ENCODE measurements at places on chromosomes 5 and 9.

DNA sequence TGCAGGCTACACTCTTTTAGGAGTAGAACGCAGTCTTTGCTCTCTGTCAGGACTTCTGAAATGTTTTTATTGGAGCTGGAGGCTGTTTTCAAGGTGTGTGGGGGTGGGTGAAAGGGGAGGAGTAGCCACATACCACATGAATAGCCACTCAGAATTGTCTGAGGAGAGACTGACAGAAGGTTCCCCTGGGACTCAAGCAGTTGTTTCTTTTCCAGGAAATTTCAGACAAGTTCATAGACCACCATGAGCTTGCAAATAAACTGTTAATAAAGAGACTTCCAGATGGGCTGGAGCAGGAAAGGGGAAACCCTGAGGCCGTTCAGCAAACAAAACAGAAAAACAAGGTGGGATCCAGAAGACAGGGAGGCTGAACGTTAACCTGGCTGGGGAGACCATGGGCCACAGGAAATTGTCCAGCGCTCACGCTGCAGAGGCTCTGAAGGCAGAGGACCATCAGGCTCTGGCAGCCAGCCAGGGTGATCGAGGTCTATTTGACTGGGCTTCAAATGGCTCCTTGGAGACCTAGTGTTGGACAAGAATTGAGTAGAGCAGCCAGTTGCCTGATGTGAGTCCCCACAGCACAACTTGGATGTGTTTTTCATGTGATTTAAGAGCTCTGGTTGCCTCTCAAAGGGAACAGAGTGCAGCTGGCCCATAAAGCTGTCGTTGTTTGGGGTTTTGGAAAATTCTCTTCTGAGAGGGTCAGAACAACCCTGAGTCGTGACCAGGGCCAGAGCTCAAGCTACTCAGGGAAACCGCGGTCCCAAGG, 159.2 kb upstream of the RAI14 start:
- no peak for DNase-seq

DNA sequence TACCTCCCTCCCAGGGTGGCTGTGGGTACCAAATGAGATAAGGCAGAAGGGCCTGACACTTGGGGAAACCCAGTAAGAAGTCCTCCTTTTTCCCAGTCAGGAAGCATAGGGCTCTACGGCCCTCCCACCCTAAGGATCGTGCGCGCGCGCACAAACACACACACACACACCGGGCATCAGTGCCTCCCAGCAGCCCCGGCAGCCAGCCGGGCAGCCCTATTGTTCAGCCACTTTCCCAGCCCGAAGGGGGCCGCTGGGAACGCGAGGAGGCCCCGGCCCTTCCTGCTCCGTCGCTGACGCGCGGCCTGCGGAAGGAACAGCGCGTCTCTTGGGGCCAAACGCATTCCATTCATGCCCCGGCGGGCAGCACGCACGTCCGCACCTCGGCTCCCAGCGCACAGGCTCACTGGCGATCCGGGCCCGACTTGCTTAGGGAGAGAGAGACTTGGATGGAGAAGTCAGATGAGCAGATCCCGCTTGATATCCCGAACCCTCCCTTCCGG, 22.6 kb downstream of the DUSP1 start:
- DNase-seq = no peak

GRCh38 chr9:100714372-100715099, 136.7 kb downstream of the CAVIN4 start:
- DNase-seq = peak; percentile 68

DNA sequence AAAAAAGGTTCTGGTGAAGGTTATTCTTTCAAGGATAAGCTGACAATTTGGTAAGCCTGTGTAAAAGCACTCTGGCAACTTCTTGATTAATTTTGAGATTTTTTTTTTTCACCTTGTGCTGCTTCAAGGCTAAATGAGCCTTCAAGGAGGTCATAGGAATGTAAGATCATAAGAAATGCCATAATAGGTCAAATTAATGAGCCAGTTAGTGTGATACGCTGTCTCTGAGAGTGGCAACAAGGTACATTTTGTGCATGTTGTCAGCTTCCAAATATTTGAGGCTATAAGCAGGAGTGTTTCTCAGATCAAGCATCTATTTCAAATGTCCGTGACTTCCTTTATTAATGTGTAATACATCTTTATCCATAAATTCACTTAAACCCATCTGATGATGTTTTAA, 72.3 kb upstream of the CDH6 start:
- DNase-seq = no peak

- DNase-seq = no peak
Measured at GRCh38 chr9:121508415-121508814, 8.8 kb upstream of the GGTA1 start.

DNA sequence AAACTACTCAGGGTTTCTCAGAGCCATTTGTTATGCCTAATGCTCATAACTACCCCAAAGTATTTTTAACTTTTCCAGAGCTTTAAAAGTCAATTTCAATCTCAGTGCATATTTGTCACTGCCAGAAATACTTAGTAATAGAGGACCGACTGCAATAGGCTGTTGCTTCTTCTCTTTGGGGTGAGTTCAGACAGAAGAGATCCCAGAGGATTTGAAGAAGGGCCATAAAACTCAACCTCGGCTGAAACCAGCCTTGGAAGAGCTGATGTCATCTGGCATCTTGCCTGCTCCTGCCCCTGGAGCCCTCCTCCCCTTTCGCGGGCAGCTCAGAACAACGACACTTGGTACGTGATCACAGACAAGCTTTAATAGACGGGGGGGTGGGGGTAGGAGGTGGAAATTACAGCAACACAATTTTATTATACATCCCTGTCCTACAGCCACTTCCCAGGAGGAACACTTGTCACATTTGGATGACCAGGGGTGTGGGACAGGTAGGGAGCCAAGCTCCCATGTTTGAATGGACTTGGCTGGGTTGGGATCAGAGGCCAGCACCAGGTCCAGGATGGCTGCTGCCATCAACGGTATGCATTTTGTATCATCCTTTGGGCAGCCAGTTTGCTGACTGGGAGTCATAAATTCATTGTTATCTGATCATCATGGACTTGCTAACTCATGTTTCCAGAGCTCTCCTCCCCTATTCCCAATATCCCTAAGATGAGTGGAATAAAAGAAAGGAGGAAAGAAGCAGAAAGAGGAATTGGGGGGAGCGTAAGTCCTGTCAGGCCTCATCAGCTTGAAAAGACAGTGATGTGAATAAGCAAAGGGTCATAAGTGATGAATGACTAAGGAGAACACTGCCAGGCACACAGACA, 186.6 kb upstream of the PANK3 start:
- DNase-seq = no peak

DNA sequence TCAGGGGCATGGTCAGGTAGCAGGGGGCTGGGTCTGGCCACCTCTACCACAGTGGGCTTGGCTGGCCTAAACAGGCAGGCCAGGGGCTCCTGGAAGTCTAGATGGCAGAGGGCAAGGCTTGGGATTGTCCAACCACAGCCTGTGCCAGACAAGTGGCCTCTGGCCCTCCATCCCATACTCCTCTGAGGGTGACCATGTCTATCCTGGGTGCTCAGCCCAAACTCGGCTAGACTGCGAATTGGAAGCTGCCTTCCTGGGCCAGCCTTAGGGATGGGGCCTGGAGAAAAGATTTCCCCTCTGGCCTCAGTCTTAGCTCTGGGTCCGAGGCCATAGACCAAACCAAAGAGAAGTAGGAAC, 110.5 kb downstream of the PHF2 start:
- DNase-seq = no peak

- DNase-seq = no peak
Measured at GRCh38 chr9:22373636-22374035, 73.0 kb upstream of the DMRTA1 start.

- peak; percentile 8 for DNase-seq
Measured at GRCh38 chr9:109232449-109233237, 65.6 kb upstream of the FRRS1L start.

DNA sequence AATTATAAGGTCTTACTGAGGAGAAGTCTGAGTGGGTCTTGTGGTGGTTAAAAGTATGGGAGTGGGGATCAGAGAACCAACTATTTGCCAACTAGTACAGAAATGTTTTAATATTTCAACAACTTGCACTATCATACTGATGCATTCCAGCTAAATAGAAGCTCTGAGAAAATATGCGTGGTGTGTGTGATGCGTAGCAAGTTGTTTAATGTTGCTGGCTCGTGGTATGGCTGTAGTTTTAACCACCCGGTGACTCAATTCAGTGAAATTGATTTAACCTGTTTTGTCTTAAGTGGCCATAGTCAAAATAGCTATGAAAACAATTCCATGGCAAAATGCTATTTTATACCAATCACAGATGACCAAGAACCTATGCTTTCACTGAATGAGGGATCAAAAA, 176.5 kb upstream of the SLC24A2 start:
- no peak for DNase-seq

DNA sequence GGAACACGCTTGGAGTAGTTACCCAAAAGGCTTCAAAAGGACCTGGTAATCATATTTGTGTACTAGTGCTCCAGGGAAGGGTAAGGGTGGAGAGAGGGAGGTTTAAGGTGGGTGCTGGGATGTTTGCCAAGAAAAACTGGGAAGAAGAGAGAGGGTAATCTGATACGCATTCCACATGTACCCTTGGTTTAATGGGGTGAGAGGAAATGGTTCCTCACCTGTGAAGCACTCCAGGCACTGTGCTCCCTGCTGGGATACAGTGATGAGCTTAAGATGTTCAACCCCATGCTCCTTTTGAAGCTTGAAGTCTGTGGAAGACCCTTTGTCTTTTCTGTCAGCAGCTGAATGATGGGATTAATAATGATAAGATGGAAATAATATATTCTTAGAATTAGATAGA, 98.4 kb downstream of the COX7C start:
- DNase-seq = no peak

GRCh38 chr5:176577312-176578176, 28.4 kb downstream of the CDHR2 start:
- no peak for DNase-seq

DNA sequence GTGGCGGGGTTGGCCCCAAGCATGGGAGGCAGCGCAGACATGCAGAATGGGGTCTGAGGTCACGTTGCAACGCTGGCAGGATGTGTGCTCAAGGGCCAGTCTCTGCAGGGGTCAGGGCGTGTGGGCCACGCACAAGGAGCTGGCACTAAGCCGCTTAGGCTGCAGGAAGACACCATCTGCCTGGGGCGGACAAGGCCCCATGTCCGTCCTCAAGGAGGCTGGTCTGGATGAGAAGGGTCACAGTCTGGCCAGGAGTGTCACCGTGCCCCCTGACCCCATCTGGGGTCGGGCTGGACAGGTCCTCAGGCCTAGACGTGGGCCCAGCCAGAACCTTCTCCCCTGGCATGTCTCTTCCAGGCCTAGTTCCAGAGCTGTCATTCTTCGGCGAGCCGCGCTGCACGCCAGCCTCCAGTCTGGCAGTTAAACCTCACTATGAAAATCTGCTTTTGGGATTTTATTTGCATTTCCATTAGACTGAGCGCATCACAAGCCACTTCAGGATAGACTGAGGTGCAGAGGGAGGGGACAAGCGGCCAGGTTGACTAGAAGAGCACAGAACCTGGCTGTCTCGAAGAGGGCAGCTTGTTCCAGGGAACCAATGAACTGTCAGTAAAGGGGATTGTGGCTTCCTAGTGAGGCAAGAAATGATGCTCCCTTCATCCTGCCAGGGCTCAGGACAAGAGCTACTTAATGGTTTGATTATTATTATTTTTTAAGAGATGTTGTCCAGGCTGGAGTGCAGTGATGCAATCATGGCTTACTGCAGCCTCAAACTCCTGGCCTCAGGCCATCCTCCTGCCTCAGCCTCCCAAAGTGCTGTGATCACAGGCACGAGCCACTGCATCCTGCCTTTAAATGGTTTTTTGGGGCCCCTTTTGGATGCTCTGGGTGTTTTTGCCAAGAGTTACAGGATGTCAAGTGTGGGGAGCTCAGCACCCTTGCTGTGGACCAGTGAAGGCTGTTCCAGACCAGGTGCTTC, 4.3 kb downstream of the BRD3OS start:
- no peak for DNase-seq

GRCh38 chr9:9921805-9922204, 691.0 kb downstream of the PTPRD start:
- DNase-seq = no peak

DNA sequence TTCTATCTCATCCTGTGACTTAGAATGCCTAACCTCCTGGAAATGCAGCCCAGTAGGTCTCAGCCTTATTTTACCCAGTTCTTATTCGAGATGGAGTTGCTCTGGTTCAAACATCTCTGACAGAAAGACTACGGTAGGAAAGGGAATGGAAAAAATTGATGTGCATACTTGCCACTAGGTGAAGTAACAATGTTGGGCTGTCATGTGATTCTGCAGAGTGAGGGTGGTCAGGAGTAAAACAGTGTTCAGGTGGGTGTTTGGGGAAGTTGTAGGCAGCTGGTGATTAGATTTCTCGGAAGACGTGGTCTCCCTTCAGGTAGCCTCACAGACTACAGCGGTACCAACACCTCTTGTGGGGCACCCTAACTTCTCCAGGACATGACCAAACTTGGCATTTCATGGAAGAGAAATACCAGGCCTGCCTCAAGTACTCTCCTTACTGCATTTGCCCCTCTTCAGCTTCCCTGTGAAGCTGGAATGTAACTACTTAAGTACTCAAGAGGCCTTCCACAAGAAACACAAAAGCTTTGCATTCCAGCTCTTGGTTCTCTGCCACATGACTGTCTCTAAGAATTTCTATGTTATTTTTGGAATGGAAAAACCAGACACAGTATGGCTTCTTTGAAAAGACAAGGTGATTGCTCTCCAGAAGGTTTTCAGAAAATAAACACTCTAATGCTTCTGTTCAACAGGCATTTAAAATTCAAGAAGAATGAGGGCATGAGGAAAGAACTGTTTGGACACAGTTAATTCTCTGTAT, 17.4 kb upstream of the ENTREP1 start:
- no peak for DNase-seq

DNA sequence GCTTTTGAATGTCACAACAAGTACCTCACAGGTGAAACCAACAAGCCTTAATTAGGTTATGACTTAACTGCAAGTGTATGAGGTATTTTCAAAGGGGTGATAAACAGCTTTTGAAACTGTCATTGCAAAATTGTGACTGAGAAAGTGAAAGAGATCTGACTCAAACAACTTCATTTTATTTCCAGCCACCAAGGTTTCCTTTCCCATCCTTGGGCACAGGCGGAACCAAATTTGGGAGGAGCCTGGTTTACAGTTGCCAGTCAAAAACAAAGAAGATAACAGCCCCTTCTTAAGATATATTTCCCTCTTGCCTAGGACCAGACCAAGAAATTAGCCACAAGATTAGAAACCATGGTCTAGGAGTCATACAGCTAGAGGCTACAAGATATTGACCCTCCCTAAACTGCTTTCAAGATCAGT, 417.1 kb downstream of the CSNK1G3 start:
- DNase-seq = no peak

GRCh38 chr9:13688990-13689600, 409.6 kb upstream of the MPDZ start:
- no peak for DNase-seq

- DNase-seq = no peak
Measured at GRCh38 chr5:151018846-151019245, 1.5 kb upstream of the GPX3 start.

Data from occipital lobe (tissue), 3 donors.